Jurkat, Clone E6-1 (cell line): ENCODE measurements at places on chromosomes 7 and 10.

- DNase-seq = no peak
Observed at GRCh38 chr10:72186258-72186981, 29.4 kb upstream of the ANAPC16 start.

GRCh38 chr10:74766501-74766900 is 59.9 kb upstream of the KAT6B start:
- DNase-seq = no peak

GRCh38 chr10:6518791-6519429 is 61.2 kb downstream of the PRKCQ start:
- DNase-seq = no peak

DNA sequence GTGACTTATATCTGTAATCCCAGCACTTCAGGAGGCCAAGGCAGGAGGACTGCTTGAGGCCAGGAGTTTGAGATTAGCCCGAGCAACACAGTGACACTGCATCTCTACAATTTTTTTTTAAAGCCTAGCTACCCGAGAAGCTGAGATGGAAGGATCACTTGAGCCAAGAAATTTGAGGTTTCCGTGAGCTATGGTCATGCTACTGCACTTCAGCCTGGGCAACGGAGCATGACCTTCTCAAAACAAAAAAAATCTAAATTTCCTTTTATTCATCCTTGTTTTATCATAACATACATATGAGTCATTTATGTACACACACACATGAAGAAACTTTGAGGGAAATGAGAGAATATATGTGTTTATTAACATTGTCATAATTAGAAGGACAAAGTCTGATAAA is 277.5 kb upstream of the MAGI2 start:
- no peak for DNase-seq

DNA sequence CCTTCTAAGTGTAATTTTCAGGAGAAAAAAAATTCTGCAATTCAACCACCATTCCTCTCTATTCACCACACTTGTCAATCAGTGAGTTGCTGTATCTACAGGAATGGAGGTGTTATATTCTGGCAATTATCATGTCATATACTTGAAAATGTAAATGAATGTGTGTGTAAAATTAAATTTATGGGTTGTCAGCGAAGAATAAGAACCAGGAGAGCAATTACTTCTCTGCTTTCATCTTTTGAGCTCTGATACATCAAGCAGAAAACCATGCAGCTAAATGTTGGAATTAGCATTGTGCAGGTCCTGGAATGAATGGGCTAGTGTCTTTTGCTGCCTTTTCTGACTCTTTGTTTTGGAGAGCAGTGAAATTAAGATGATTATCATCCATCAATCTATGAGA is 207.6 kb downstream of the FOXP2 start:
- no peak for DNase-seq

DNA sequence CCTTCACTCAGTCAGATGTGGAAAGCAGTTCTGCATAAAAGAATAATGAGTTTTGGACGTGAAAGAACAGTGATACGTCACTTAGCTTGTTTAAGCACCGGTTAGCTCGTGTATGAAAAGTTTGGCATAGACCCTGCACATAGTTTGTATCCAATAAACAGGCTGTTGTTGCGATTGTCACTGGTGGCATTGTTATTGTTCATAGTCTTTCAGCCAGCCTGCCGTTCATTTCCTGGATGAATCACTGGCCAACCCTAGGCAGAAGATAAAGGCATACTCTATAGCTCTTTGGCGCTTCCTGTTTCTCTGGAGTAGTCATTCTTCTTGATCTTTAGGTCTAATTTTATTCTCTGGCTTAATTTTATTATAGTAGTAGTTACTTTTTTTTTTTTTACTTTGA is 57.8 kb upstream of the ANKRD30A start:
- no peak for DNase-seq

GRCh38 chr7:23279819-23280525 is 19.2 kb upstream of the MALSU1 start:
- no peak for DNase-seq

GRCh38 chr7:135714534-135715009 is 13.4 kb downstream of the SLC13A4 start:
- DNase-seq = no peak

DNA sequence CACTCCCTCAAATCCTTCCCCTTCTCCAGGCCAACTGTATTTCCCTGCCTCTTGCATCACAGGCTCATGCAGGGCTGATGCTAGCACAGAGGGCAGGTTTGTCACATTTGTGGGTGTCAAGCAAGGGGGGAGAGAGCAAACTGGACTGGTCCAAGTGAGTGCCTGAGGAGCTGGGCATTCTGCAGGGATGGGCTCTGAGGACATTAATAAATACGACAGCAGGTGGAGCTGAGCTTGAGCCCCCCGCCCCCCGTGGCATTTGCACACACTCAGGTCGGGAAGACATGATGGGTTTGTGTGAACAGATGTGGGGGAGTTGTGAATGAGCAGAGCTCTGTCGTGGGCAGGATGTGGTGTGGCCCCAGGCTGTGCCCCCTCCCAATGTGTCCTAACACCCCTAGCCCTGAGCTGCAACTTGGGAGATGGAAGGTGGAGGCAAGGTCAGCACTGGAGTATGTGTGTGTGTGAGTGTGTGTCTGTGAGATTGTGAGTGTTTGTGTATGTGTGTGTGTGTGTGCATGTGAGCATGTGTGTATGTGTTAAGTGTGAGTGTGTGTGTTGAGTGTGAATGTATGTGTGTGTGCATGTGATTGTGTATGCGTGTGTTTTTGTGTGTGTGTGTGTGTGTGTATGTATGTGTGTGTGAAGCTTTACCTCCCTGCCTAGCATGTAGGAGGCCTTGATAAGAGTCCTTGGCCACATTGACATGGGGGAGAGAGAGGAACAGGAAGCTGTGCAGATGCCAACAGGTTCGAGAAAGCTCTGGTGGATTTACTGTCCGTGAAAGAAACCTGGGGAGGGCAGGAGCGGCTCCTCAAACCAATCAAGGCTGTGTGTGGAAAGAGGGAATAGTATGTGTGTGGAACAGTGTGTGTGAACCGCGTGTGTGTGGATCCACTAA is 9.1 kb downstream of the RASSF4 start:
- peak; percentile 83 for DNase-seq

DNA sequence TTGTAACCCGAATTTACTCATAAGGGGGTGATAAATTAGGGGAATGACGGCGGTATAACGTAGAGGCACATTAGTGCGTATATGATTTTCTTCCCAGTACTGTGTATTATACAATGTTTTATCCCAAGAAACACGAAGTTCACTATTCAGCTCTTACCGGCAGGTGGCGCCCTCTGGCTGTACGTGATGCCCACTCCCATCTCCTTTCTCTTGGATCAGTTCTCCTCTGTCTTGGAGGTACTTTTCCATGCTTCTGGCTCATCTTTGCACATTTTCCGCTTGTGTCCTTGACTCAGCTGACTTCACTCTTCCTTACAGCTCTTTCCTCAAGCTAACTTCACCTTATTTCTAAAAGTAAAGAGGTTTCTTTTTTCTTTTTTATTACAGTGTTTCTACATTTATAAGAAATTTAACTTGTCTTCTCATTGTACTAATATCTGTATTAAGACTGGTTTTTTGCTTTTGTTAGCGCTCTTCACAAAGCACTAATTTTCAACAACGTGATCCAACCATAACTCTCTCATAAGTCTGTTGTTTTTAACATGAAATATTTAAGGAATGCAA is 21.3 kb downstream of the TMEM176B start:
- peak; percentile 58 for DNase-seq

DNA sequence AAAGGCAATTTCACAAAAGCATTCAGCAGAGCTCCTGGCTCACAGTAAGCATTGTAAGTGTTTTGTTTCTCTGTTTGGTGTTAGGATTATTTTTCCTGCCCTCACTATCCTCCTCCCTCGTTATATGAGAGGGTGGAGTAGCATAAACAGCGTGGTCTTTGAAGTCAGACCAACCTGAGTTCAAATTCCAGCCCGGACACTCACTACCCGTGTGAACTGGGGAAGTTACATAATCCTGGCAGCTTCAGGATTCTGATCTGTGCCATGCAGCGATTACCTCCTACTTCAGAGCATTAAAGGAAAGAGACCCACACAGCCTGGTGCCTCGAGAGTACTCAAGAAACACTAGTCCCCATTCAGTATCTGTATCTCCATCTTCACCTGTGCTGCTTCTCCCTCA is 386.5 kb downstream of the INHBA start:
- DNase-seq = no peak

DNA sequence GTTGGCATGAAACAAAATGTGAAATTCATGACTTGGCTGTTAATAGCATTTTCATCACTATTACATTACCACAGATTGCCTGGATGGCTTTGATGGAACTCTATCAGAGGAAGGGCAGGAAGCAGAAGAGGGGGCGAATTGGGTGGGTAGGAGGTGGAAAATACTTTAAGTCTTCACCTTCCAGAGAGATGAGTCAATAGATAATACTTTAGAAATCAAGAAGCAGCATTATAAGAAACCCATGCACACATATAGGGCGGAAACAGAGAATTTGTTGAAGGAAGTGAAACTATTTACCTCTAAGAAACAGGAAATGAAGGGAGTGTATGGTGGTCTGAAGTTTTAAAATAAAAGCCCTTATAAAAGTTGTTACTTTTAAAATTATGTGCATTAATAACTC is 152.1 kb upstream of the TARP start:
- peak; percentile 15 for DNase-seq

DNA sequence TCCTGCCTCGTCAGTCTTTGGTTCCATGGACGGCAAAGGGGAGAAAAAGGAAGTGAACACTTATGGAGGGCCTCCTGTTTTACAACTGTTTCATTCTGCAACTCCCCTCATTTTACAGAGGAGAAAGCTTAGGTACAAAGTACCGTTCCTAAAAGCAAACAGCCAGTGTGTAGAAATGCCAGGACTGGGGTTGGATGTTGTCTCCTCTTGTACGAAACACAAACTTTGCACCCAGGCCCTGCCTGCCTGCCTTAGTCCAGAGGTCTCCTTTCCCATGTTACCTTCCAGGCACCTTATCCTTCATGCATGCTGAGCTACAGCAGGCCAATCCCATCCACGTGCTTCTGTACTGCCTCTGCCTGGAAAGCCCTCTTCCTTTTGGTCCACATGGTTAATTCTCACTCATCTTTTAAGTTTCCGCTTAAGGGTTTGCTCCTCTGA is 86.0 kb downstream of the ICA1 start:
- no peak for DNase-seq

DNA sequence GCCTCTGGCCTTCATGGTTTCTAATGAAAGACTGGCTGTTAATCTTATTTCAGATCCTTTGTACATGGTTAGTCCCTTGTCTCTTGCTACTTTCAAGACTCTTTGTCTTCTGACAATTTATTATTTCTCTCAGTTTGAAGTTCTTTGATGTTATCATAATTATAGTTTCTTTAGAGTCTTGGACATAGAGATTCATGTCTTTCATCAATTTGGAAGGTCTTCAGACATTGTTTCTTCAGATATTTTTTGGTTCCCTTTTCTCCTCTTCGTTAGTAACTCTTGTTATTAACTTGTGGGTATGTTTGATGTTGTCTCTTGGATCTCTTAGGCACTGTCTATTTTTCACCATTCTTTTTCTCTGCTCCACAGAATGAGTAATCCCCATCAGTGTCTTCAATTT is 8.7 kb downstream of the ZNF37A start:
- no peak for DNase-seq

GRCh38 chr10:57018452-57018851 is 657.4 kb upstream of the ZWINT start:
- no peak for DNase-seq

GRCh38 chr7:151769188-151769821 is 107.6 kb downstream of the PRKAG2 start:
- DNase-seq = peak; percentile 99

- peak; percentile 55 for DNase-seq
Observed at GRCh38 chr7:117119192-117119924, 166.1 kb downstream of the ST7 start.

DNA sequence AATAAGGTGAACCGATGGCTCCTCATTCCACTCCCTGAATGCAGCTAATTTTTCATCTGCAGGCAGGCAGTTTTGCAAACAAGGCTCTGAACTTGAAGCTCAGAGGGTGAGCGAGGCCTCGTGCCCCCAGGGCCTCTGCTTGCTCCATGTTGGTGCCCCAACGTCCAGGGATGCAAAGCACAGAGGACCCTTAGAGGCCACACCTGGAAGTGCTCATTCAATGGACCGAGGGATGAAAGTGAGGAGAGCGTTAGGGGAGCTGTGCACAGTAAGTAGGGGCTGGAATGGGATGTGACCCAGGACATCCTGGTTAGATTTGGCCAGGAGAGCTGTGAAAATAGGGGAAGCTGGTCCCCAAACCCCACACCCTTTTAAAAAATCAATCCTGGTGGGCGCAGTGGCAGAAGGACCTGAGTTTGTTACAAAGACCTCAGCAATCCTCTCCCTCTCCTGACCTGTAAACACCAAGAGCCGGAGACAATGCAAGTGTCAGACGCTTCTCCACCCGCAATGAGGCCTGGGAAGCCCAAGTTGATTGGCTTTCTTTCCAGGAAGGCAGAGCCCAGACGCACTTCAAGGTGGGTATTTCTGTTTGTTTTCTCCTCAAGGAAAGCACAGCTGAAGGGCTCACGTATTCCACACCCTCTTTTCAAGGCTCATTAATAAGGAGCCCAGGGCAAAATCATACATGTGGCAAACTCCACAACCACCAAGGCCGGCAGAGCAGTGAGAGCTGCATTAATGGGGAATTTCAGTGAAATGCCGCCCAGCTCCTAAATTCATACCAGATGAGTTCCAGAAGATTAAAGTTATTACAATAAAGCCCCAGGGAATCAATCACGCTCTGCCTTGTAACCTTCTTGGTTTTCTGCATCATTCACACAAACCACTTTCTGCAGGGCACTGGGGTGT is 14.1 kb upstream of the CXCL12 start:
- no peak for DNase-seq

DNA sequence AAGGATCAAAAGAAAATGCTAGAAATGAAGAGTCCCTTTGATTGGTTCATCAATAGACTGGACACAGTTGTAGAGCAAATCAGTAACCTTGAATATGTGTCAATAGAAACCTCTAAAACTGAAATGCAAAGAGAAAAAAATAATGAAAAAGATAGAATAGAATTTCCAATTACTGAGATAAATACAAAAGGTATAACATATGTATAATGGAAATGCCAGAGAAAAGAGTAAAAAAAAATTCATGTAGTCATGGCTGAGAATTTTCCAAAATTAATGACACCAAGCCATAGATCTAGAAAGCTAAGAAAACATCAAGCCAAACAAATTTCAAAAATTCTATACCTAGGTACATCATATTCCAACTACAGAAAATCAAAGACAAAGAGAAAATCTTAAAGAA is 62.0 kb upstream of the HGF start:
- no peak for DNase-seq
